ENCODE measurements at places on chromosomes 3 and 15. TPM values are rescaled to one million over a fixed set of nuclear protein-coding genes. Genes with fewer than 3 reads are reported as not detected.
A peak's percentile ranks its signal among the peaks of the same experiment; 100 is the strongest.

The IMPG2 gene
- 0.08 TPM for total RNA-seq

DNA sequence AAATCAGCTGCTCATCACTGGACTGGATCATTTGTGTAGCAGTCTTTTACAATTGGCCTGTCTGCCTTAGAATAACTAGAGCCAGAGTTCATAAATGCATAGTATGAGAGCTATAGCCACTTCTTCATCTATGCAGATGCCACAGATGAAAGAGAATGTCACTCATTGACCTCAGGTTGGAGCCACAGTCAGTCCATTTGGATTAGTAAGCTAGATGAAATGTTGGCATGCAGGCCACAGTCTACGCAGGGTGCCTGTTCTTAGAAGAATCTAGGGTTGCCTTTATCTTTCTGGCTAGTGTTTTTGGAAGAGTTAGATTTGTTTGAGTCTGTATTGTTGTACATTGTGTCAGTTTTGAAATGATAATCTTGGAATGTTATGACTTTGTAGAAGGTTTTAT is 25.4 kb upstream of the EDEM1 start:
- peak; percentile 33 for DNase-seq

DNA sequence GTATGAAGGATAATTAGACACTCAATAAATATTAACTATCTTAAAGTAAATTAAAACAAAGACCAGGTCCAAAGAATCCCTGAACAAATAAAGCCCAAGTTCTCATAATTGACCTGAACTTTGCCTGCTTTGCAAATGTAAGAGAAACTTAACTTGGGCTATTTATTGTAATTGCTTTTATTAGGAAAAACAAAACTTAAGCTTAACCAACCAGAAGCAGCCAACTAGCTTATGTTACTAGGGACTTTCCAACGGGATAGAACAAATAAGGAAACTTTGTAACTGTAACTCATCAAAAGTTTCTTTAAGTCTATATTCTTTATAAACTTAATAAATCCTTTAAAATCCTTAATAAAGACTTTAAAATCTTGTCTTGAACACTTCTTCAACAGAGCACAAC is 48.4 kb downstream of the C3orf38 start:
- DNase-seq, result no peak

- no peak for DNase-seq
These were observed 96.2 kb upstream of the ARHGEF26 start for GRCh38 chr3:154025007-154025406.

- DNase-seq, result no peak
These were observed 7.7 kb downstream of the GTF2A2 start for GRCh38 chr15:59649603-59650002.
